ENCODE measurements at places on chromosomes 12 and 14. TPM values are rescaled to one million over a fixed set of nuclear protein-coding genes. Genes with fewer than 3 reads are reported as not detected.
A peak's percentile ranks its signal among the peaks of the same experiment; 100 is the strongest.

GRCh38 chr12:116406529-116406928, 129.0 kb upstream of the MED13L start:
- H3K27me3 ChIP-seq: no peaks in the 10 kb centered on the region
- DNase-seq: peak; percentile 52
- H3K36me3 ChIP-seq: no peaks in the 10 kb centered on the region
- H3K4me3 ChIP-seq: no peak overlapping the region

- no peaks in the 10 kb centered on the region for H3K36me3 ChIP-seq
- no peaks in the 10 kb centered on the region for H3K27me3 ChIP-seq
- H3K4me3 ChIP-seq: no peak overlapping the region
- H3K4me1 ChIP-seq: no peaks in the 10 kb centered on the region
- DNase-seq: no peak
Observed at GRCh38 chr12:76545486-76545885, 14.1 kb downstream of the OSBPL8 start.

DNA sequence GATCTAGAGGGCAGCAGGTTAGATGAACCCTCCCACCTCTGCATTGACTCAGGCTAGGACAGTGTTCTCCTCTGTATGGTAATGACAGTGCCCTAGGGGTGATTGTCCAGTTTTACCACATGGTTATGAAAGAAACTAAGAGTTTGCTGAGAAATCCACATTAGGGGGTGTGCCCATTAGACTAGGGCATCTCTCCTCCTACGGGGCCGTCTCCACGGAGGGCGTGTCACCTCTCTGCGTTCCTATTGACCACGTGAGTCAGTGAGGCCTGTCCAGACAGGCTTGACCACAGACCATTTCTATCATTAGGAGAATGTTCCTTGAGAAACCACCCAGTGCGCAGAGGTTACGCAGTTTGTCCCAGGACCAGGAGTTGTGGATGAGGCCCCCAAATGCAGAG, 8.3 kb downstream of the MVK start:
- no peak overlapping the region for H3K4me3 ChIP-seq
- no peak for DNase-seq
- H3K4me1 ChIP-seq: peaks cover 28% of the 10 kb centered on the region
- peak overlapping the region; percentile 75 for H3K27ac ChIP-seq

GRCh38 chr14:77309131-77309530, 11.6 kb downstream of the POMT2 start:
- no peaks in the 10 kb centered on the region for H3K4me1 ChIP-seq
- DNase-seq: no peak
- peaks cover 2% of the 10 kb centered on the region for H3K36me3 ChIP-seq
- no peak overlapping the region for H3K4me3 ChIP-seq
- H3K27me3 ChIP-seq: no peaks in the 10 kb centered on the region

- H3K4me1 ChIP-seq: no peaks in the 10 kb centered on the region
- H3K27ac ChIP-seq: no peak overlapping the region
- no peak overlapping the region for H3K4me3 ChIP-seq
- no peaks in the 10 kb centered on the region for H3K27me3 ChIP-seq
- DNase-seq: no peak
- no peaks in the 10 kb centered on the region for H3K36me3 ChIP-seq
Observed at GRCh38 chr12:59624732-59625460, 29.1 kb downstream of the SLC16A7 start.

DNA sequence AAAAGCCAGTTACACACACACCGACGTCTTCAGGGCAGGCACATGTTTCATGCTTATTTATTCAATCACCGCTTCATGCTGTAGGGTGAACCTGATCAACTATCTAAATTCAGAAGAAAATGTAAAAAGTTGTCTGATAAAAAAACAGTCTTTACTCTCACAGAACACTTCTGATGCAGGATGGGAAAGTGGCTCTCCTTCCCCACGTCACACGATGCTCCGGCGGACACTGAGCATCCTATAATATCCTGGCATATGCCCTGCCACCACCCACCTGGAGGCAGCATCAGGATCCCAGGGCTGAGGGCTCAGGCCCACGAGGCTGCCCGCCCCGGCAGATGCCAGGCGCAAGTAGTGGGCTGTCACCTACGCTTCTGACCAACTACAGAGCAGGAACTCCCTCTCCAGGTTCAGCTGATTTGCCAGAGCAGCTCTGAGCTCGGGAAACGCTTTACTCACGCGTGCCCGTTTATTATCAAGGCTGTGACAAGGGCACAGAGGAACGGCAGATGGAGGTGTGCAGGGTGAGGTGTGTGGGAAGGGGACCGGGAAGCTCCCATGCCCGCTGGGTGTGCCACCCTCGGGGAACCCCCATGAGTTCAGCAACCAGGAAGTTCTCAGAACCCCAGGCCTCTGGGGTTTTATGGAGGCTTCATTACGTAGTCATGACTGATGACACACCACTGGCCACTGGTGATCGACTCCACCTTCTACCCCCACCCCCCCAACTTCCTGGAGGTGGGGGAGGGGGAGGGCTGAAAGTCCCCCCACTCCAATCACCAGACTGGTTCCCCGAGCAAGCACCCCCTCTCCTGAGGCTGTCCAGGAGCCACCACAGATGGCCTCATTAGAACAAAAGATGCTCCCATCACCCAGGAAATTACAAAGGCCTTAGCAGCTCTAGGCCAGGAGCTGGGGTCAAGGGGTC, 32.1 kb downstream of the SLC15A4 start:
- H3K27me3 ChIP-seq: no peaks in the 10 kb centered on the region
- H3K4me3 ChIP-seq: no peak overlapping the region
- DNase-seq: no peak

The ZDHHC22 gene
- total RNA-seq: not detected

The KRT85 gene
- total RNA-seq: not detected

The SLC6A12 gene
- 30.3 TPM for total RNA-seq

The KCNJ8 gene
- total RNA-seq: 44.2 TPM

The DENR gene
- 17.4 TPM for total RNA-seq
